ENCODE measurements at places on chromosomes 3 and 15. TPM values are rescaled to one million over a fixed set of nuclear protein-coding genes. Genes with fewer than 3 reads are reported as not detected.
A peak's percentile ranks its signal among the peaks of the same experiment; 100 is the strongest.

ARGFX gene
- polyA plus RNA-seq: not detected

TMEM158 gene
- 0.20 TPM for polyA plus RNA-seq

SLC12A1 gene
- polyA plus RNA-seq: not detected

RTP4 gene
- polyA plus RNA-seq: 1.9 TPM

FRMD4B gene
- 8.8 TPM for polyA plus RNA-seq

DPPA2 gene
- polyA plus RNA-seq: not detected

STAG1 gene
- polyA plus RNA-seq: 8.1 TPM

SCG3 gene
- 0.07 TPM for polyA plus RNA-seq

INKA1 gene
- 3.9 TPM for polyA plus RNA-seq

GRK7 gene
- polyA plus RNA-seq: not detected

TGM4 gene
- not detected for polyA plus RNA-seq

SLC2A2 gene
- polyA plus RNA-seq: not detected

RABL3 gene
- polyA plus RNA-seq: 4.7 TPM

STARD9 gene
- 8.6 TPM for polyA plus RNA-seq

SLC22A14 gene
- 0.11 TPM for polyA plus RNA-seq

KBTBD13 gene
- polyA plus RNA-seq: 6.9 TPM

FETUB gene
- polyA plus RNA-seq: 0.07 TPM

GRCh38 chr3:32340039-32340438 lies 51.6 kb upstream of the CMTM7 start:
- DNase-seq: no peak

DNA sequence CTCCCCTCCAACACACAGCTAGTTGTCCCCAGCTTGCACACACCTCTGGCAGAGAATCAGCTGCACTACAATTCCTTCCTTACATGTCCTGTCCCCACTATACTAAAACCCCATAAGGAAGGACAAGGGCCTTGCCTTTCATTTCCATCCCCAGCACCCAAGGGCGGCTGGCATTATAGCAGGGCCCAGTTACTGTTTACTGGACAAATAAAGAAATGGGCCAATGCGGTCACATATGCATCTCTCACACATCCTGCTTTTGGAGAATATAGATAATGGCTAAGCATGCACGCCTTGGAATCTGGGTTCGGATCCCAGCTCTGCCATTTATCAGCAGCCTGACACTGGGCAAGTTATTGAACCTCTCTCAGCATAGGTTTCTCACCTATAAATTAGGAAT lies 99.1 kb downstream of the DAPK2 start:
- DNase-seq: no peak

- no peak for DNase-seq
These were observed 224.0 kb downstream of the PLOD2 start for GRCh38 chr3:145936971-145937370.

DNA sequence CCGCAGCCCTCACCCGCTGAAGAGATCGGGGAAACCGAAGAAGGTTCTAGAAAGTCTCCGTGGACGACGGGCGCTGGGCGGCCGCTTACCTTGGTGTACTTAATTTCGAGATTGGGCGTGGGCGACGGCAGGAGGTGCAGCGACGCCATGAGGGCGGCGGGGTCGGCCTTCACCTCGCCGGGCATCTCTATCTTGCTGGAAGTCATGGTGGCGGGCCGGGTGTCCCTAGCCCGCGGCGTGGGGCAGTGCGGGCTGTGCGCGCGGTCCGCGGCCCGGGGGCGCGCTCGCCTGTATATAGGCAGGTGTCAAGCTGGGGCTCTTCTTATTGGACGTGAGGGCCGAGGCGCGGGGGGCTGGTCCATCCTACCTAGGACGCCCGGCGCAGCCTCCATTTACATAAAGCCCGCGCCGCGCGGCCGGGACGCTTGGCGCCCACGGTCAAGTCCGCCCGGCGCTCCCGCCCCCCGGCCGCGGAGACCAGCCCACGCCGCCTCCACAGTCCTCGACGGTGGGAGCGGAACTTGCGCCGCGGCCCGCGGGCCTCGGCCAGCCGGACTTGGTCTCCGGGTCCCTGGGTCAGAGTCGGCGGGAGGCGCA lies at the start of gene ALDH1A2:
Gene ALDH1A2 (minus strand): TSS at position 267 of the 597 bp plus-strand sequence. CDS start 61 bp downstream, at position 206.
- DNase-seq: peak; percentile 73

GRCh38 chr15:100426937-100427336 lies 85.2 kb upstream of the ADAMTS17 start:
- DNase-seq: peak; percentile 19

DNA sequence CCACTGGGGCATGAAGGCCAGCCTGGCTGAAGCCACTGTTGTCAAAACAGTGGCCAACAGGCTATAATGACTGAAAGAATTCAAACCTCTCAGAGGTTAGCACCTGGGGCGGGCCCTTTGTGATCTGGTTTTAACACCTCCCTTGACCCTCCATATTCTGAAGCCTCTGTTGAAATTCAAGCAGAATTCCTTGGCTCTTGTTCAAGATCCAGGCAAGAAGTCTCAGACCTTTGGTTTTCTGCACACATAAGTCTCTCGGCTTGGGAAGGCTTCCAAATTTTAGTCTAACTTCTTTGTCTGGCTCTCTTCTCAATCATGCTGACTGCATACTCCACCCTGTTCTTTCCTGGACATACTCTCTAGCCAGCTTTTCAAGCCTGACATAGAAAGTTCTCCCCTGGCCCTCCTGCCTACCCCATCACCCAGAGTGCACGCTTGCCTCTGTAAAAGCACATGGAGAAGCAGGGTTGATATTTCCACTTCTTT lies 144.5 kb downstream of the PDZRN3 start:
- no peak for DNase-seq

DNA sequence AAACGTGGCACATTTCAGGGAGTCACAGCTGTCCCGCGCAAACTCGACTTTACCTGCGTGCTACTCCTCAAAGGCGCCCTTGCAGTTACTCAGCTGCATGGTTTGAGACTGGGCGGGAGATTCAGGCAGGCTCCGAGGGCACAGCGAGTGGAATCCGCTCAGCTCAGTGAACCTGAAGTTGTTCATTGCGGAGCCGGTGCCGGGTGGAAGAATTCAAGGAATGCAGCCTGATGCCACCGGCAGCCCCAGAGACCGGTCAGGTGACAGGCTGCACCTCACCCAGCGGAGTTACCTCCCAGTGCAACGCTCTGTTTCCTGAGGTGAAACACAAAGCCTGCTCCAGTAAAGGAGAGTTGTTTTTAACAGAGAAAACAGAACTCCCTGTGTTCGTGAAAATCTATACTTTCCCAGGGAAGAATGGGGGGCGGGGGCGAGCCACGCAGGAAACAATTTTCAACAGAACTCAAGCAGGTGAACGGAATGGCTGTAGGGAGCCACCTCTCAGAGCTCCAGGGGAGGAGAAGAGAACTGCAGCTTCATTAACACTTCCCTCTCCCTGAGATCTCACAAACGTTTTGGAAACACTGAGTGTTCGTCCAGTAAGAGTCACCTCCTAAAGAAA lies 3.8 kb downstream of the VEPH1 start:
- peak; percentile 40 for DNase-seq

DNA sequence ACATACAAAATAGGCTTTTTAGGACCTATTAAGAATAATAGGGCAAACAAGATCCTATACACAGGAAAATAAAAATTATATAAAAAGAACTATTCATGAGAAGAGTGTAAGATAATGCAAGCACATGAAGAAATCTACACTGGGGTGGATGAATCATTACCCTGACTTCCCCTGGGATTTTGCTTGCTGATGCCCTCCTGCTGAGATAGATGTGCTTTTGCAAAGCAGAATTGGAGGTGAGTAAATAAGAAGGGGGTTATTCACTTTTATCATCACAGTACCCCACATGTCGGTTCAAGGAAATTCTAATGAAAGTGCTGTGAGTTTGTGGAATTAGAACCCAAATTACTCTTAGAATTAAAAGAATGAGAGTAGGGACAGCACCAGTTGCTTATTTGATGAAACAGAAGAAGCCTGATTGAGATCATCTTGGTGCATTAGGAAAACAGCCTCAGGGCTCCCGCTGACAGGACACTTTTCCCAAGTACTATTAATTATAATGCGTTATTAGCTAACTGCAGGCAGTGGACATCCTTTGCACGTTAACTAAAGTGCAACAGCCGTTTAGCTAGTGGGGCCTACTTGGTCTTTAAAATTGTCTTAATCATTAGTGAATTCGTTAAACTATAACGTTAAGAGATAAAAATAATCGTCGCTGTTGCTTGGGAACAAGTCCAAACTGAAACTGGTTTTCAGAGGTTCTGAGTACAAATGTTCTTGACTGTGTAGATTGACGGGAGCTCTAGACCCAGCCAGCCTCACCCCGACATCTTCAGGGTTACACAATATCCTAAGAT lies 48.4 kb downstream of the SLC2A2 start:
- DNase-seq: no peak

- no peak for DNase-seq
These were observed 77.2 kb upstream of the TSC22D2 start for GRCh38 chr3:150330872-150331271.

DNA sequence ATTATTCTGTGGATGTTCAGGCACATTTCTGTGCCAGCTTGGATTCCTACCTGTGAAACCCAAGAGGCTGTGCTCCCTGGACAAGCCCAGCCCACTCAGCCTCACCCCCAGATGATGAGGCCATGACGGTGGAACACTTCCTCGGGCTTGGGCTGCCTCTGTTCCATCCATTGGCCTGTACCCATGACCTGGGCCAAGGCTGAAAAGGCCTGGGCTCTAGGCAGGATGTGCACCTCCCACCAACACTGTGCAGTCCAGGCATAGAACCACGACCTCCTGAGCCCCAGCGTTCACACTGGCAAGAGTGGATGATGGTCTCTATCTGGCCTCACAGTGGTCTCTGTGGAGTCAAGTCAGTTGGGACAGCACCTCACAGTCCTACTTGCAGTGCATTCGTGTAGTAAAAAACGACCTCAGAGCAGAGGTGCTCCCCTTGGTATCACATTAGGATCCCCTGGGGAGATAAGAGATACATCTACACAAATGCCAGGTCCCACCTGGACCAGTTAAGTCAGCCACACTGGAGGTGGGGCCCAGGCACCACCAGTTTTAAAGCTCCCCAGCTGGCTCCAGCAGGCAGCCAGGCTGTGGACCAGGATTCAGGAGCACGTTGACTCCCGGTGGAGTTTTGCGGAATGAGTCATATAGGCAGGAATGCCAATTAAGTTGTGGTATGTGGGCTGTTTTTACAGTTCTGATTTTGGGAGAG lies 39.0 kb upstream of the IGF1R start:
- no peak for DNase-seq

DNA sequence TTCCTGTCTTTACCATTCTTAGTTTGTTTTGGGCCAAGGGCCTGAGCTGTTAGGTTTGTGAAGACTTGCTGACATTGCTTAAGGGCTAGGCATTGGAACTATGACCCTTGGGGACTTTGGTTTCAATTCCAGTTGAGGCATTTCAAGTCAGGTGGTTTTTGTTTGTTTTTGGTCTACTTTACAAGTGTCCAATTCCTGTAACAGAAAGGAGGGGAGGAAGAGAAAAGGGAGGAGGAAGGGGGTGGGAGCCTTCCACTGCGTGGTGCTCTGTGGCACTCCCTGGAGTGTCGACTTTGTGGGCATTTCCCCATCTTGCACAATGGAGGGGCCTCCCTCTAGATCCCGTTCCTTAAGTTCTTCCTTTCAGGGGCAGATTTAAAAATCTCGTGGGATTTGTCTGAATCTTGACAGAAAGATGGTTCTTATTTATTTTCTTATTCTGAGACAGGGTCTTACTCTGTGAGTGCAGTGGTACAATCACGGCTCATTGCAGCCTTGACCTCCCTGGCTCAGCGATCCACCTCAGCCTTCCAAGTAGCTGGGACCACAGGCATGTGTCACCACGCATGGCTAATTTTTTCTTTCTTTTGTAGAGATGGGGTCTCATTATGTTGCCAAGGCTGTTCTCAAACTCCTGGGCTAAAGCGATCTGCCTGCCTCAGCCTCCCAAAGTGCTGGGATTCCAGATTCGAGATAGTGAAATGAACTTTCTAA lies 59.5 kb upstream of the RYK start:
- no peak for DNase-seq

GRCh38 chr3:159852266-159852665 lies 136.4 kb upstream of the IL12A start:
- no peak for DNase-seq

GRCh38 chr3:168047190-168047795 lies 48.4 kb downstream of the GOLIM4 start:
- DNase-seq: no peak

DNA sequence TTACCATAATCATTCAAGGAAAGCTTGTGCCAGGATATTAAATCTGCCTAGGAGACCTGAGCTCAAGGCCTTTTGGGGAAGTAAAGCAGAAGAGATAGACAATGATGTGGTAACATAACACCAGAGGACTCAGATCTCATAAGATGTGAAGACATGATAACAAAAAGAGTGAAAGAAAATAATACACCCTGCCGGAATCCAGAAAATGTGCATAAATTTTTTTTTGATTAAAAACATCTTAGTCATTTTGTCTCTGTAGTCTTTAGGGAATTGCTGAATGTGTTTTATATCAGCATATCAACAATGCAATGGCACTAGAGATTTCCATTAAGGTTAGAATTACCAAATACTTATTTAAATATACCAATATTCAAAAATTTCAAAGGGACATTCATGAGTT lies 326.8 kb upstream of the ROBO1 start:
- DNase-seq: no peak

DNA sequence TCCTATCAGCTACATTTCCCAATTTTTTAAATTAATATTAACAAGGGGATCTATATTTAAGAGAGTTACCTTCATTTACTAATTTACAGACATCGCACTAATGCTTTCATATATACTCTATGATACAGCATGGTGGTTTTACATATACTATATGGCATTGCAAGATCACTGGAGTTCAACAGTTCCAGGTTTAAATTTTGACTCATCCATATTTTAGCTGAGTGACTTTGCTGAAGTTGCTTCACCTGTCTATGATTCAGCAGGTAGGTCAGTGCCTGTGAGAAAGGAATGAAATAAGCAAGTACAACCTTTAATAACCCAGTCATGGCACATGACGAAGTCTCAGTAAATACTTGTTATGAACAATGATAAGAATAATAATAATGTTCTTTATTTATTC lies 211.1 kb downstream of the P3H2 start:
- DNase-seq: no peak

- no peak for DNase-seq
These were observed 30.6 kb downstream of the CRTAP start for GRCh38 chr3:33144433-33144832.

- no peak for DNase-seq
These were observed 13.7 kb downstream of the IQCH start for GRCh38 chr15:67267951-67268941.

GRCh38 chr3:152858170-152858800 lies 23.4 kb downstream of the P2RY1 start:
- DNase-seq: no peak

- no peak for DNase-seq
These were observed 244.4 kb downstream of the ADAMTSL3 start for GRCh38 chr15:83898361-83898760.

- peak; percentile 69 for DNase-seq
These were observed 8.3 kb downstream of the MUC4 start for GRCh38 chr3:195803289-195803908.

DNA sequence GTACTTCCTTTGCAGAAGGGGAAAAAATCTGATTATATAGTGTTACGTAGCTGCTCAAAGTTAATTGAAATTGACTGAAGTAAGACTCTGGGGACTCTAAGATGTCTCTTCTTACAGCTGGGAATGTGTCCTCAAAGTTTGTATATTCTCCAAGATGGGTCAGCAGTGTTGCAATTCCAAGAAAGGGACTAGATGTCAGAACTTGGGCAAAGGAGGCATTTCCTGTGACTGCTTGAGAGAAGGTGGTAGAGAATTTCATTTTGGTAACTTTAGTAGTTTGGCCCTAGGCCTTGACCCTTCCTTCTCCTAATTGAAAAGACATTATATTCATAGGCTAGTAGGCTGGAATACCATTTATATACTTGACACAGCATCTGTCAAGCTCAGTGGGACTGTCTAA lies 33.9 kb downstream of the PTPRG start:
- DNase-seq: no peak

- DNase-seq: no peak
These were observed 275.0 kb upstream of the CHRM5 start for GRCh38 chr15:33693166-33693800.

GRCh38 chr3:120448756-120449155 lies 2.0 kb downstream of the FSTL1 start:
- DNase-seq: peak; percentile 45
